ENCODE measurements at places on chromosomes 6 and 20.

DNA sequence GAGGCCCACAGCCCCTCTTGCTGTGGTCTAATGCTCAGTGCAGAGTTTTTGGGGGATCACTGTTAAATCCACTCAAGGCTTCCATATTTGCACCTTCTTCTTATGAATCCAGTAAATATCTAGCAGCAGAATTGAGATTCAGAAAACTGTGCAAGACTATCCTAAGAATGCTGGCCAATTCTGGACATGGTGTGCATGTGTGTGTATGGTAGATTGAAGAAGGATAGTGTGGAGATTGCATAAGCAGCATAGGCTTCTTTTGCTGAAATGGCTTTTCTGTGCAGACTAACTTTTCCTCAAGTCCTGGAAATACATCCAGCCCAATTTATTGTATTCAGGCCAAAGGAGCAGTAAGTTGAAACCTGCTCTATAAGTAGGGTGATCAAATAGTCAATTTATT, 39.7 kb downstream of the FBXO9 start:
- DNase-seq: no peak

DNA sequence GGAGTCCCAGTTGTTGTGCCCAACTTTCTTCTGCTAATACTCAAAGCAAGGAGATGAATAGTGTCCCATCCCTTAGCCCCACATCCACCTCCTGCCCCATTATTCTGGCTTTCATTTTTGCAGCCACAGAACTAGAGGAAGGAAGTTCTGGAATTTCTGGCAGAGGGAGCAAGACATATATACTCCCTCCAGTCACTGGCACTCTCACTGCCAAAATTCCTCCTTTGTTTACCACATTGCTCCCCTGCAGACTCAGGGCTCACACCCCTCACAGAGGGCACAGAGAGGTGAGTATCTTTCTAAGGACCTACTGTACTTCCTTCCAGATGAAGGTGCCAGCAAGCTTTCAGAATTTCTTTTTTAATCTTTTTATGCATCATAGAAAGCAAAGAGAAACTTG, 168.0 kb upstream of the ID4 start:
- no peak for DNase-seq

DNA sequence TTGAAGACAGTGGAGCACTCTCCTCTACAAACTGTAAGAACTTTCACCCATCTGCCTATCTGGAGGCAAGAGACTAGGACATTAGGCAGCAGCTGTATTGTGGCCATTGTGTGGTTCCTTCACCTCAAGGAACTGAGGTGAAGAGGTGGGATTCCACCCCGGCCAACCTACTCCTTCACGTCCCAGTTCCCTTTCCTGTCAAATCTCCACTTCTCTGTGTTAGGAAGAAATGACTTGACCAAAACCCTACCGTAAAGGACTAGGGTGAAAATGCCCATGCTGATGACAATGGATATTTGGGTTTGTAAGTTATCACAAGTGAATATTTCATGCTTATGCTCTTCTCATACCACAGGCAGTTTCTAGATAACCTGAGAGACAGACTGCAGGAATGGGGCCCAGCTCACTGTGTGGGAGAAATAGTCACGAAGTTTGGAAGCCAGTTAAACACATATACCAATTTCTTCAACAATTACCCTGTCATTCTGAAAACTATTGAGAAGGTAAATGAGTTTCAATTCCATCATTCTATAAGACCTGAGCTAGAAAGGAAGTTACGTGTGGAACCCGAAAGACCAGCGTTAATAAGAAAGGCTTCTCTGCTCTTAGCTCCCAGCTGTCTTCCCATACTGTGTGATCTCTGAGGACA, 86.6 kb downstream of the ECT2L start:
- no peak for DNase-seq

DNA sequence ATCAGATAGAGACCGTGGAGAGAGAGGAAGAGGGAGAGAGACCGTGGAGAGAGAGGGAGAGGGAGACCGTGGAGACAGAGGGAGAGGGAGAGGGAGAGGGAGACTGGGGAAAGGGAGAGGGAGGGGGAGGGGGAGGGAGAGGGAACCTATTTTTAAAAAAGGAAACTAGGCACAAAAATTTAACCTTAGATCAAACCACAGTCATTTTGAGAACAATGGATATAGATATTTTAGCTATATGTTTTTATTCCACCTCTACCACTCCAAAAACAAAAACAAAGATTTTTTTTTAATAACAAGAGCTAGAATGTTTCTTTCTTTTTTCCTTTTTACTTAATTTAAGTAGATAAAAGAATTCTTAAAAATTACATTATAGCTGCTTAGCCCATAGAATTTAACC, 65.1 kb upstream of the SCGN start:
- DNase-seq: no peak

DNA sequence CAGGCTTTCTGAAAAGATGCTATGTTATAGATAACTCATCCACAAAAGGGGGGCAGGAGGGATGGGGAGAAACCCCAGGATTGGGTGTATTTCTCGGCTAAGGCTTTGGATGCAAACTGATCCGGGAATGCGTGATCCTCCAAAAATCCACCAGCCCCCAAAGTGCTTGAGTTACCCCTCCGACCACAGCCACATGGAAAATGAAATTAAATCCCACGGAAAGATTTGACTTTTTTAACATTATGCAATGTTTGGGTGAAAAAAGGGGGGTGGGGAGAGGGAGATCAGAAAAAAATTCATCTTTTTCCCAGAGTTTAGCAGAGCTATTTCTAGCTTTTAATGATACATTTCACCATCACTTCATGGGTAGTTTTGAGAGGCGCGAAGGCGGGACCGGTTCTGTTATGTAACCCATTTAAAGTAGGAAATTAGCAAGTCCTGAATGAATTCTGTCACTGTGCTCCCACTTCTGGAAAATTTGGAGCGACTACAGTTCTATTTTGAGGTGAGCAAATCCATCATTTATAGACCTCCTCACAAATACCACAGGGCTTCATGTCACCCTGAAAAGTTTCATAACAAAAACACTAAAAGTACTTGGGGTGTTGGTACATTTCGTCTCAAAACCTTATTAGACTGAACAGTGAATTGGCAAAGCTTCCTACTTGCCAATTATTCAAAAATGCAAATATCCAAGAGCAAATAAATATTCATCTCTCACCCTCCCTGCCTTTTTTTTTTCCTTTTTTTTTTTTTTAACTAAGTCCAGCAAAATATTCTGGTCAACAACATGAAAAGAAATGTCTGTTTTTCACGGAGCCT, 51.9 kb upstream of the NFATC2 start:
- DNase-seq: no peak

DNA sequence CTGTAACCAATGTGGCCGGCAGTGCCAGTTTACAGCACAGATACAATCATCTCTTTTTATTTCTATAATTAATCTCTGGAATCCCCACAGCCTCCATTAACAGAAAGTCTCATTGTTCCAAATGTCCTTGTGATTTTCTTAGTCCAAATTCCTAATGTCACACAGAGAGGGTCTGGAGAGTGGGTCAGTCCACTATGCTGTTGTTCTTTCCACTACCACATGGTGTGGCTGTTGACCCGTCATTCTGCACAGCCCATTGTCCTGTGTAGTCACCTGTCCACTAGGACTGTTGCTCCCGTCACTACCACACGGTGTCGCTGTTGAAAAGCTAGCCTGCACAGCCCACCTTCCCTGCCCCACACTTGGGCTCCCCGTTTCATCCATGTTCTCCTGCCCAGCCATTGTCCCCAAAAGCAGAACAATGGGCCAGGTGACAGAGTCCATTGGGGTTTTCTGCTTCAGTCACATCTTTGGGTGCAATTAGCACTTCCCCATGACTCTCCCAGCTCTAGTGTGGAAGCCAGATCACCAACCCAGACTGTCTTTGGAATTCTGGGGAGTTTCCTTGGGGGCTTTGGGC, 8.6 kb upstream of the LBP start:
- DNase-seq: peak; percentile 75

GRCh38 chr6:113679051-113679450, 178.1 kb upstream of the MARCKS start:
- DNase-seq: no peak

- no peak for DNase-seq
These were observed 50.1 kb downstream of the MARCKS start for GRCh38 chr6:113907102-113907815.

DNA sequence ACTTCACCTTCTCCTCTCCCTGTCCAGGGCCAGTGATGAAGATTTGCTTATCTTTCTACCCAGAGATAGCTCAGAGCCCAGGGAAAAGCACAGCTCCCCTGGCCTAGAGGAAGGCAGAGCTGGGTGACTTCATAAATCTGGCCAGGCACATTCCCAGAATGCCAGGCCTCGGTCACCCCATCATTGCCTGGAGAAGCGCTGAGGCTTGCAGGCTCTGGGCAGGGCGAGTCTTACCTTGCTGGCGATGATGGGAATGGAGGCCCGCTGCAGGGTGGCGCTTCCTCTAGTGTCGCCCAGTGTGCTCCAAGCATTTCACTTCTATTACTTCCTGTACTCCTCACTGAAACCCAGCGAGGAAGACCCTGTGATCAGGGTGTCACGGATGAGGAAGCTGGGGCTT, 60.1 kb downstream of the DAAM2 start:
- no peak for DNase-seq

DNA sequence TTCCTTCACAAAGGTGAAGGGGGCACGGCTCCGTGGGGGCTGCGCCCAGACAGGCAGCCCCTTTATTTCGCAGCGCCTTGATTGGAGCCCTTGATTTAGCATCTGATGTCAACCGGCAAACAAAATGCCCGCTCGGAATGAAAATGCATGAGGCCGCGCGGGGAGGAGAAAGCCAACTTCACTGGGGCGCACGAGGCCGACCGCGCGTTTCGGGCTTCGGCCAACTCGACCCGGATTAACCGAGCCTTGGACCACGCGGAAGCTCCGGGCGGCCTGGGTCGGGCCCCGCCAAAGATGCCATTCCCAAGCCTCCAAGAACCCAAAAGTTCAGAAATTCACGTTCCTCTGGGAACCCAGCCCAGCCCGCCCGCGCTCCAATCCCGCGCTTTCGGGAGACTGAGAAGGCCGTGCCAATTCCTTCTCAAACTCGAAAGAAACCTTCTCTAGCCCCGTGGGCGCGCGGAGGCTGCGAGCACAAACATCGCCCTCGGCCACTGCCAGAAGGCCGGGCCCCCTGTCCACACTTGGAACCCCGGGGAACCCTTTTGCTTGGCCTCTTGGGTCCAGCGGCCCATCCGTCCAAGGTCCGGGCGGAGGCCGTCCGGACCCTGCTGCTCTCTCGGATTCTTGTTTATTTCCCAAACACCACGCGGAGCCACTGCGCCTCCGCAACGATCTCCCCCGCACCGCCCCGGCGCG, 879 bp upstream of the INSM1 start:
- no peak for DNase-seq

DNA sequence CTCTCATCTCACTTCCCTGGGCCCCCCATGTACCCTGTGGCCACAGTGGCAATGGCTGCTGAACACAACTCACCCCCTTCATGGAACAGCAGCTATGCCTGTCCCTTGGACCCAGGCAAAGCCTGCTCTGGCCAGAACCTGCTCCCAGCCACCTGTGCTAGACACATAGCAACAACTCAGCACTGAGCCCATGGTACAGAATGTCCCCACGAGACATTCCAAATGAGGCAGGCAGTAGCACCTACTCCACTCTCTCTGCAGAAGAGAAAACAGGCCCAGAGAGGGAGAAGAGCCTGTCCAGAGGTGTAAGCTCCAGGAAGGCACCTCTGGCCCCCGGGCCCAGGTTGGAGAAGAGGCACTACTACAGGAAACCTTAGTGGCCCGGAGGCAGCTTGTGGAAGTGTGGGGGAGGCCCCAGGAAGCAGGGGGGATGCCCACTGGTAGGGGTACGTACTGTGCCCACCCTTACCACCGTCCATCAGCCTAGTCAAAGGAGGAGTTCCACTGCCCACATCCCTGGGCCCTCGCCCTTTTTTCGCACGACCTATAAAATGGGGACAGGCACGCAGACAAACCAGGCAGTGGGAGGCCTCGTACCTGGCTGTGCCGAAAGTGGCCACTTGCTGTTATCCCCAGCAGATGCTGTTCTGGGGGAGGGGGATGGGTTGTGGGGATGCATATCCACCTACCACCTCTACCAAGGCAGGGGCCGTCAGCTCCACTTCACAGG, 97.2 kb downstream of the ASXL1 start:
- DNase-seq: no peak

DNA sequence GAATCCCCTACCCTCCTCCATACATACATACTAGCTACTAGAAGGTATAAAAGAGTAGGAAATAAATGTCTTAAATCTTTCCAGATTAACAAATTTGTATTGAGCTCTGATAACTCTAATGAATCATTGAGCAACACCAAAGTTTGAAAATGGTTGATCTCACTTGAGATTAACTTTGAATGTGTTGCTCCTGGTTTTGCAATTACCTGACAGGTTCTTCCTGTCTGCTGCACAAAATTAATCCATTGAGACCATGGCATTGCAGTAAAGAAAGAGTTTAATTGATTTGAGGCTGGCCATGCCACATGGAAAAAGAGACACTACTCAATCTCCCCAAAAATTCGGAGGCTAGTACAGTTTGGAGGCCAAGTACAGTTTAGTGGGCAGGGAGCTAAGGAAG, 21.3 kb upstream of the EZR start:
- DNase-seq: no peak

DNA sequence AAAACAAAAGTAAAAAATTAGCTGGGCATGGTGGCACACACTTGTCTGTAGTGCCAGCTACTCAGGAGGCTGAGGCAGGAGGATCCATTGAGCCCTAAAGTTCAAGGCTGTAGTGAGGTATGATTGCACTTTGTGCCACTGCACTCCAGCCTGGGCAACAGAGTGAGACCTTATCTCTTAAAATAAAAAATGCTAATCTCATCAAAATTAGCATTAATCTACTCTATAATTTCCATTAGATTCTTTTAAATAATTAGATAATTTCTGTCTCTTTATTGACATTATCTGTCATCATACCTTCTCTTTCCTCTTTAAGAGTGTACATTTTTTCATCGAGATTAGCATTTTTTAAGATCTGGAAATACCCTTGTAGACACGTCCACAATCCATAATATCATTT, 48.0 kb downstream of the PHACTR3 start:
- DNase-seq: no peak

GRCh38 chr6:127510876-127511275, 8.3 kb downstream of the MTCL3 start:
- peak; percentile 78 for DNase-seq

- DNase-seq: peak; percentile 53
These were observed 35.6 kb upstream of the TRAM2 start for GRCh38 chr6:52612336-52613054.

GRCh38 chr6:124879110-124879991, 82.9 kb upstream of the RNF217 start:
- DNase-seq: no peak

- no peak for DNase-seq
These were observed 83.4 kb upstream of the FRMD1 start for GRCh38 chr6:168162366-168162765.

All from BE2C (cell line).